Activated gamma-delta T cell treated with Interleukin-2 at 50 U/mL for 16 hours (primary cell): ENCODE measurements at places on chromosomes 16 and 17.

GRCh38 chr16:85642762-85643358, 29.7 kb downstream of the GSE1 start:
- DNase-seq: no peak

- DNase-seq: no peak
These were observed 18.1 kb downstream of the SDK2 start for GRCh38 chr17:73625991-73626673.

- DNase-seq: no peak
These were observed 9.2 kb upstream of the CCL13 start for GRCh38 chr17:34347063-34347462.

GRCh38 chr16:80751167-80751566, 53.2 kb downstream of the CDYL2 start:
- DNase-seq: no peak

DNA sequence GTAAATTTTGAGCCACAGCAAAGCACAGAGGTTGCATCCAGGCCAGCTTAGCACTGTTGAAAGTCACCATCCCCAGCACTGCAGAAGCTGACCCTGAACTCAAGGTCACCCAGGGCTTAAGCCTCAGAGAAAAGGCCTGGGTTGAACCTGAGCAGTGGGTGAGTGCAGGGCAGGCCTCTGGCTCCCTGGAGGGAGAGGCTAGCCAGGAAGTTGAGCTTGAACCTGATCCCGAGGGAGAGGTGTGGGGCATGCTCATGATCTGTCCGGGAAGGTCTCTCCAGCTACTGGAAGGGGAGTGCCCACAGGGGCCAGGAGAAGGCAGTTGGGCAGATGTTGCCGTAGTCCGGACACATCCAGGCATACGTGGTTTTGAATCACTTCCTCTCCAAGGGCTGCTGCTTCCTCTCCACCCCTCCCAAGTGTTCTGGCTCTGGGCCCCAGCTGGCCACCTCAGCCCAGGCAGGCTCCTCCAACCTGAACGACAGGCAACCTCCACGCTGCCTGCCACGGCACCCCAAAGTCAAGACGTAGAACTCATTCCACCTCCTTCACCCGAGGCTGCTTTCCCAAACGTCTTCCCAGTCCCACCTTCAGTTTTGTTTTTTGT, 18.4 kb downstream of the CARHSP1 start:
- no peak for DNase-seq

DNA sequence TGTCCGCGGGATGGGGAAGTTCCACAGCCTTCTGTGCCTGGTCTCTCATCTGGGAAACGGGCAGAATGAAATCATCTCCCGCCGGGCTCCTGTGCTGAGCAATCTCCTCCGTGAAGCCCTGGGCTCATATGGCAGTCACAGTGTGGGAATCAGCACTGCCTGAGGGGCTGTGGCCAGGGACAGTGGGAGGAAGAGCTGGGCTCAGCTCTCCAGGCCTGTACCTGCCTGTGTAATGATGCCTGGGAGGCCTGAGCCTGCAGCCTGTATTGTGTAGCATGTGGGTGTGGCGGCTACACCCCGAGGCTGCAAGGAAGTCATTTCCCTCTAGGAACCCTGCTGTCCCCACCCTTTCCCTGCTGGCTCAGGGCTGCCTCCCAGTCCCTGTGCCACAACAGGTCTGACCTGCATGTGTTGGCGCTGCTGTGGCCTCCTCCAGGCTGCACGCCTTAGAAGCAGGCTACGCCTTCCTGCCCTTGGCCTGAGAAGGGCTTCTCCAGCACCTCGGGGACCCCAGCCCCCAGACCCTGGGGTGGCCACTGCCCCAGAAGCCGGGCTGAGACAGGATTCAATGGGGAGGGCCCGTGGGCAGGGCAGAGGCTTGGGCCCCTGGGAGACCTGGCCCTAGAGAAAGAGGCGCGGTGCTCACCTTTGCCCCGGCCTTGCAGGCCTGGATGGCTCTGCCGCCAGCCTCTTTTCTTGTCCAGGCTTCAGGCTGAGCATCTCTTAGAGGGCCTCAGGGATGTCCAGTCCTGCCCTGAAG, 2.1 kb downstream of the ITGB4 start:
- DNase-seq: no peak

DNA sequence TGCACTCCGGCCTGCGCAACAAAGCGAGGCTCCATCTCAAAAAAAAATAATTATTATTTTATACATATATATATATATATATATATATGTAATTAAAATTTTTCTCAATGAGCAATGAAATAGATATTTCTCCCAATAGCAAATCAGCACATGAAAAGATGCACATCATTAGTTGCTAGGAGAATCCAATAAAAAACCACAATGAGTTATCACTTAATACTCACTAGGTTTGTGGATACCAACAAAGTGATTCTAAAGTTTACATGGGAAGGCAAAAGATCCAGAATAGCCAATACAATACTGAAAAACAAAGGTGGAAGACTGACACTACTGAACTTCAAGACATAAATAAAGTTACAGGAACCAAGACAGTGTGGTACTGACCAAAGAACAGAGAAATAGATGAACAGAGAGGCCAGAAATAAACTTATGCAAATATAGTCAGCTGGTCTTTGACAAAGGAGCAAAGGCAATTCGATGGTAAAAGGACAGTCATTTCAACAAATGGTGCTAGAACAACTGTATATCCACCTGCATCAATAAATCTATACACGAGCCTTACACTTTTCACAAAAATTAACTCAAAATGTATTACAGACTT, 13.6 kb downstream of the SMG6 start:
- DNase-seq: no peak

GRCh38 chr16:67260426-67261063, 11.8 kb downstream of the SLC9A5 start:
- DNase-seq: no peak

- DNase-seq: no peak
These were observed 775 bp downstream of the SPIRE2 start for GRCh38 chr16:89828870-89829629.

- no peak for DNase-seq
These were observed 46.6 kb upstream of the TANC2 start for GRCh38 chr17:62919388-62919787.

DNA sequence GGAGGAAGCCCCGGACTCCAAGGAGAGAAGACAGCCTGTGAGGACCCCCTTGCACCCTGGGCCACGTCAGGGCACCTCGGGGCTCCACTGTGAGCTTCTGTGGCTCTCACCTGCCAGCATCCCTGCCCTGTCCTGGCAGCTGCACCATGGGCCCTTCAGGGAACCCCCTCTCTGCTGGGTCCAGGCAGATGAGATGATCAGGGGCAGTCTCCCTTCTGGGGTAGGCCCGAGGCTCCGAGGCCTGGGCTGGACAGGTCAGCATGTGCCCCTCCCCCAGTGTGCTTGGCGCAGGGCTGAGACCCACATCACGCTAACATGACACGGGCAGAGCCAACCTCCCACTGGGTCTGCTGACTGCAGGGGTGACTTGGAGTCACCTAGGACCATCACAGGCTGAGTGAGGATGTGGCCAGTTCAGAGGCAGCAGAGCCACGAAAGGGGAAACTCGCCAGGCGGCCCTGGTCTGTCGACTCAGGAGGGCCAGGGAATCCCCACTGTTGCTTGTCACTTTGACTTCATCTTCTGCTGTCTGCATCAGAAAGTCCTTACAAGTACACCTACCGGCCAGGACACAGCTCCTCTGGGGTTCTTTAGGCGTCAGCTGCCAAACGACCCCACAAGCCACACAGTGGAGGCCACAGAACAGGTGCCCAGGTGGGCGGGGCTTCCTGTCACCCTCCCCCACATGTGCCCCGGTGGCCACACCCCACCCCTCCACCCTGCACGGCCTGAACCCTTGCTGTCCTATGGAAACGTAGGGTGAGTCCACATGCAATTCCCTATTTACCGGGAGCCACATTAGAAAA, 2.2 kb downstream of the GALNS start:
- DNase-seq: peak; percentile 26

DNA sequence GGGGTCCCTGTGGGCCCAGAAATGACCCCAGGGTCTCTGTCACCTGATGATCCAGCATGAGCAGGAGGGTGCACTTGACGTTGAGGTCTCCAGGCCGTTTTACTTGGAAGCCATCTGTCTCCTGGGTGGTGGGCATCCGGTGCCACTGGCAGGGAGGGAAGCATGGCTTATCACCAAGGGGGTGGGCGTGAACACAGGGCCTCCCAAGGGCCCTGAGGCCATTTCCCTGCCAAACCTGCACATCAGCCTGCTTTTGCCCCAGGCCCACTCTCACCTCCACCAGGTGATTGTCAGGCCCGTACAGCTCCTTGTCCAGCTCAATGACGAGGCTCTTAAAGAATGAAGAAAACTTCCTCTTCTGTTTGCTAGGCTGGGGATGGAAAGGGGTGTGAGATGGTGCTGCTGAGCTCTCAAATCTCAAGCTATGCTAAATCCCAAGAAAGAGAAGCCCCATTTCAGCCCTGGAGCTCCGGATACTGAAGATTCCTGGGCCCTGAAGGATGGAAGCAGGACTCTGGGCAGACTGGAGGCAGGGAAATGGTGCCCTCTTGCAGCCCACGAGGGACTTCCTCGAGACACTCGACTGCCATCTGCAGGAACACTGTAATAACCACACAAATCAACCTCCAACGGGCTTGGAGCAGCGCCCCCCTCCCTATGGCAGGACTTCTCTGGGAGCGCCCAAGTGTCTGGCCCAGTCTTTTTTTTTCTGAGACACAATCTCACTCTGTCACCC, 7.1 kb upstream of the FTSJ3 start:
- DNase-seq: peak; percentile 57

GRCh38 chr17:1058423-1059130, 61.6 kb downstream of the TIMM22 start:
- DNase-seq: peak; percentile 16

GRCh38 chr17:39517224-39517623, 55.9 kb downstream of the CDK12 start:
- no peak for DNase-seq

DNA sequence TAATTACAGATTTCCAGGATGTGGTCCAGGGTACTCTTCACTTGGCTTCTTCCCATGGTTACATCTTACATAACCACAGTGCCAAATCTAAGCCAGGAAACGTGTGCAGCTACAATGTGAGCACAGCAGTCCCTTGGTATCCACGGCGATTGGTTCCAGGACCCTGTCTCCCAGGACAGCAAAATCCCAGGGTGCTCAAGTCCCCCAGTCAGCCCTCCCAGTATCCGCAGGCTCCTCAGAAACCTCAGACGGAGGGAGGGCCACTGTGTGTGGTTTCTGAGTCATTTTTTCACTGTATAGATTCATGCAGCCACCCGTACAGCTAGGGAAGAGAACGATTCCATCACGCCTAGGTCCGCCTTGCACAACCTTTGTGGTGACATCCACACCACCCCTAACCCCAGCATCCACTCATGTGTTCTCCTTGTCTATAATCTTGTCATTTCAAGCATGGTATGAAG, 11.1 kb upstream of the ATP2C2 start:
- DNase-seq: no peak

DNA sequence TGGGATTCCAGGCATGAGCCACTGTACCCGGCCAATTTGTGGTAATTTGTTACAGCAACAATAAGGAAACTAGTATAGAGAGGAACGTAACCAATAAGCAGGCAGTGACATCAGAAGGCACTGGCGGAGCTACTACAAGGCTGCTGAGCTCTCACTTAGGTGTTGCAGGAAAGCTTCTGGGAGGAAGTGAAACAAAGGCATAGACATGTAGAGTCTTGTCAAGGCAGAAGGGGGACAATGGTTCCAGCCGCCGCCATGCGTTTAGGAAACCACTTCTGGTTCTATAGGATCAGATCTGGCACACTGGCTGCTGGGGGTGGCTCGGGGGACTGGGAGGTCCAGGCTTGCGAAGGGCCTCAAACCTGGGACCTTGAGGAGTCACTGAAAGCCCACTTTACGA, 9.4 kb upstream of the CPSF4L start:
- no peak for DNase-seq
